ENCODE measurements at places on chromosomes 13 and 19.

GRCh38 chr19:4233282-4233853, 4.0 kb downstream of the EBI3 start:
- peak; percentile 62 for DNase-seq

DNA sequence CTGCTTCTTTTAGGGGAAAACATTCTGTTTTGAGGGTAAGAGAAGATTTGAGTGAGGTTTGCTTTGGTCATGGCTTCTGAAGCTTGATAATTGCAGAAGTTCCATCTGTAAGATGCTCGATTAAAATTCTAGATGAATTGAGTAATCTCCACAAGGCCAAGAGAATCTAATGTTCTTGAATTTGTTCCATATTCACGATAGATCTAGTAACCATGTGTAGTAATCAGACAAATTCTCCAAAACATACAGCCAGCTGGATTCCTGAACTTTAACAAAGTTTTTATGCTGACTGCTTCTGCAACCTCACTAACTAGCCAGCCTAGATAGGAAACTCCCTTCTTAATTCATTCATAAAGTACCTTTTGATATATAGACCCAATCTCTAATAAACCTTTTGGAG, 92.7 kb downstream of the COL4A2 start:
- DNase-seq: no peak

DNA sequence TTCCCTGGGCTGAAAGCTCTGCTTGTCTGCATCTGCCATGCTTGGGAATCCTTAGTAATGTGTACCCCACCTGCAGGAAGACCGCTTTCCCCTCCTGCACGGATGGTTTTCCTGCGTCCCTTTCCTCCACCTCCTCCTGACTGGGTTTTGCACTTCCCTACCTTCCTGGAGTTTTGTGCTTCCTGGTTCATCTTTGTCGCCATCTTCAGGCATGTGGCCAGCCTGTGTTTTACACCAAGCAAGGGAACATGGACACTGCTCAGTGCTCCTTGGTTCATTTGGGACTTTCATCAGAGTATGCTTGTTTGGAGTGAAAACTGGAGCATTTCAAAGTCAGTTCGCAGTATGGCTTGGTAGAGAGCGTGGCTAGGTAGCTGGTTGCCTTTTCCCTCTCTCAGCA, 30.7 kb downstream of the ERICH6B start:
- no peak for DNase-seq

- no peak for DNase-seq
Measured at GRCh38 chr13:73231471-73231870, 172.7 kb downstream of the KLF5 start.

GRCh38 chr13:99033814-99034213, 56.0 kb upstream of the DOCK9 start:
- DNase-seq: no peak

GRCh38 chr19:40928850-40929249, 46.8 kb upstream of the CYP2A7 start:
- no peak for DNase-seq

- no peak for DNase-seq
Measured at GRCh38 chr13:62418872-62419271, 1003.2 kb upstream of the PCDH20 start.

- no peak for DNase-seq
Measured at GRCh38 chr13:85140192-85140591, 659.0 kb downstream of the SLITRK6 start.

- DNase-seq: no peak
Measured at GRCh38 chr19:1787116-1787515, 25.0 kb downstream of the ATP8B3 start.
